ENCODE measurements at places on chromosomes 1 and 21.
A peak's percentile ranks its signal among the peaks of the same experiment; 100 is the strongest.

- no peak for DNase-seq
These were observed 80.0 kb upstream of the CNTN2 start for GRCh38 chr1:204962742-204963632.

DNA sequence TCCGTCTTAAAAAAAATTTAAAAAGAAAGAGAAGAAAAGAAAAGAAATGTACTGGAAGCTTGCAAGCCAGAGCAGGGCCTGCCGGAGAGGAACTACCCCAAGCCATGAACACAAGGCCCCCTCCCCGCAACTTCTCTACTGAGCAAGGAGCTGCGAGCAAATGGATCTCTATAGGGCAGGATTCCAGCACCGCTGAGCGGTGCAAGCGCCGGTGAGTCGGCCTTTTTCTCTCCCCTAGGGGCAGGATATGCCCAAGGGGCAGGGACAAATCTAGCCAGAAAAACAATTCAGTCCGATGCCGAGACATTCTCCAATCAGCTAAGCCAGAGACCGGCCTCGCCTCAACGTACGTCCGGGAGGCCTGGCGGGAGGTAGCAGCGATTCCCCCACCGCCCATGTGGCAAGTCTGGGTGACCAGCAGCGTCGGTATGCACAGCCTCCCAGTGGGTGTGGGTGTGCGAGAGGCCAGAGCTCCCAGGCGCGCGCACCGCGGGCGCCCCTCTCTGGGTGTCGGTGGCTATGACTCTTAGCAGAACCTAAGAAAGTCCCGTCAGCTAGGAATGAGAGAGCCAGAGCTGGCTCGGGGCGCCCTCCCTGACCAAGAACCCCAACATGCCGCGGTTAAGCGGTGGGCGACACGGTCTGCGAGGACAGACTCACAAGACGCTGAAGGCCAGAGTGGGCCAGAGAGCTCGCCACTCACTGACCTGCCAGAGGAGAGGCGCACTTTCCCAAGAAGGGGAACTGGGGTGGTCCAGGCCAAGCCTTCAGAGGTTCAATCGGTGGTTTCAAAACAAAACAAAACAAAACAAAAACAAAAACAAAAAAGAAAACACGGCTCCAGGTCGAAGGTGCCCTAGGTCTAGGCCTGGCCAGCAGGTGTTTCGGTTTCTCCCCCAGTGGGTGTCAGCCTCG is 1.9 kb downstream of the CSMD2 start:
- DNase-seq = peak; percentile 74

- no peak for DNase-seq
These were observed 206.2 kb upstream of the PTBP2 start for GRCh38 chr1:96515430-96515829.

GRCh38 chr1:22402356-22403053 is 49.1 kb upstream of the ZBTB40 start:
- DNase-seq = no peak

- no peak for DNase-seq
These were observed 101.6 kb downstream of the GABPA start for GRCh38 chr21:25836396-25836795.

DNA sequence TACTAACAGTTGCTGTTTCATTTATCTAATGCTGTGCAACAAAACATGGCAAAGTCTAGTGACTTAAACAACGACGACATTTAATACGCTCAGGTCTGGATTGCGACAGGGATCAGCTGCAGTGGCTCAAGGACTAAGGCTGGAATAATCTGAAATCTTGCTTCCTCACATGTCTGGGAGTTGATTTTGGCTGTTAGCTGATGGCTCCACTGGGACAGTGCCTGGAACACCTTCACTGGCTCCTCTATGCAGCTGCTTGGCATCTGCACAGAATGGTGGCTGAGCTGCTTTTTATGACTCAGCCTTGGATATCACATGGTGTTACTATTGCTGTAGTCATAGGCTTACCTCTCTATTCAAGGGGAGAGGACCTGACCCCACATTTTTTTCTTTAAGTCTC is 24.0 kb upstream of the BTG3 start:
- DNase-seq = no peak

DNA sequence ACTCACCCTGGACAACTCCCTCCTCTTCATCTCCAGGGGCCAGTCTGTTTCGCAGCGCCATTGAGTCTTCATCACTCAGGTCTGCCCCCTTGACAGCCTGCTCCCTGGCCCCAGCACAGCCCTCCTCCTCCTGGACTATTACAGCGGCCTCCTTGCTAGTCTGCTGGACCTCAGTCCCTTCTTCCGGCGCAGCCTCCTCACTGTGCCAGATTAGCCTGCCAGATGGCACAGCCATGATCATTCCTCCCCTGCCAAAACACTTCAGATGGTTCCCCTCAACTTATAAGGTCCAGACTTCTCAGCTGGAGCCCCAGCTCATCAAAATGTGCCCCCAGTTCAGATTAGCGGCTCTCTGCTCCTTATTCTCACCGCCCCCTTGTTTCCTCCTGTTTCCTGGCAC is 7.0 kb upstream of the CELSR2 start:
- DNase-seq = no peak

- no peak for DNase-seq
These were observed 1496.5 kb downstream of the PLA2G4A start for GRCh38 chr1:188325211-188325610.

- no peak for DNase-seq
These were observed 114.8 kb downstream of the LRRIQ3 start for GRCh38 chr1:74083128-74083527.

- no peak for DNase-seq
These were observed 17.3 kb downstream of the DPH5 start for GRCh38 chr1:101008229-101008834.

GRCh38 chr1:43447891-43448708 is 5.6 kb downstream of the HYI start:
- no peak for DNase-seq

DNA sequence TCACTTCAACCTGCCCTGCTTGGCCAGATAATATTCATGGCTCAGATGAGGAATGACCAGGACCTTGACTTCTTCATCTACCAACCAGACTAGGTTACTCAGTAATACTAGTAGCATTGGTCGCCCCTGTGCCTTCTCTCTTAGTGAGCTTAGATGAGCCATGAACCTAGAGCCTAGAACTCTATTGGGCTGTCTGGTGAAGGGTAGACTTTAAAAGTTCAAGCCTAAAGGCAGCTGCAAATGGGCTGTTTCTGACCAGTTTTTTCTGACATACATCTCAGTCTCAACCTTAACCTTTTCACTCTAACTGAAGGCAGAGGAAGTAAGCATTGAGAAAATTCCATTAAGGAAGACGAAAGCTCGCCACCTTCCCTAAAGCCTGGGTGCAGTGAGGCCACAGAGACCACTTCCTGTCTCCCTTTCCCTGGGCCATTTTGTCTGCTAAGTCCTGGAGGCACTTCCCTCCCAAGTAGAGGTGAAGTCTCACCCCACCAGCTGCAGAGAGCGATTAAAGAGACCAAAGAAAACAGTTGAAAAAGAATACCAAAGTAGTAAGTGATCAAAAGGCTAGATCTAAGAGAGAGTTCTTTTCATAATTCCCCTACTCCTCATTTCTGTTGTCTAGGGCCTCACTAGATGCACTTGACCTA is 53.3 kb downstream of the MTR start:
- DNase-seq = no peak

DNA sequence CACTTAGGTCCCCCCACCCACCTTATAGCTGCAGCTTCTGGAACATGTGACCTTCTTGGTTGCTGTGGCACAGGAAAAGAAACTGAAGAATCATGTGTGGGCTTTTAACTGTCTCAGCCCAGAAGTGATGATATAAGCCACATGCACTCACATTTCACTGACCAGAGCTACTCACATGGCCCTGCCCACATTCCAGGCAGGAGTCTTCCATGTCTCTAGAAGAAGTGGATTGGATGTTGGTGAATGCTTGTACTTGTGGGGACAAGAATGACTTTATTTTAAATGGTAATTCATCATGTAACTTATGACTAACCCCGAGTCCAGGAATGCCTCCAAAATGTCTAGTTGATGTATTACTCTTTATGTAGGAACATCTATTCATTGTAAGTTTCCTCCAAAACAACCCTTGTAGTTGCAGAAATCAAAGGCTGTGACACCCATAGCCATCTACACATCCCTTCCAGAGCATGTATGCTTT is 15.8 kb upstream of the CAMK1G start:
- DNase-seq = no peak

DNA sequence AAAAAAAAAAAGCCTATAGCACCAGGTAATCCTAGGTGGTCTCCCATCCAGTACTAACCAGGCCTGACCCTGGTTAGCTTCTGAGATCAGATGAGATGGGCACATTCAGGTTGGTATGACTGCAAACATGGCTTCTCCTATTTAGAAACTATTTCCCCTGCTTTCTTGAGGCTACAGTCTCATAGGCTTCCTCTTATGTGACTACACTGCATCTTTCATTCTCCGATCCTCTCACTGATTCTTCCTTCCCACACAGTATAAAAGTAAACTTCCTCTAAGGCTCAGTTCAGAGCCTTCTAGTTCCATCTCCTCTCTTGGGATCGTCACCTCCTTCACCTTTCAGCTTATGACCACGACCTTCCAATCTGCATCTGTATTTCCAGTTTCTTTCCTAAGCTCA is 30.4 kb upstream of the RNF2 start:
- DNase-seq = no peak

DNA sequence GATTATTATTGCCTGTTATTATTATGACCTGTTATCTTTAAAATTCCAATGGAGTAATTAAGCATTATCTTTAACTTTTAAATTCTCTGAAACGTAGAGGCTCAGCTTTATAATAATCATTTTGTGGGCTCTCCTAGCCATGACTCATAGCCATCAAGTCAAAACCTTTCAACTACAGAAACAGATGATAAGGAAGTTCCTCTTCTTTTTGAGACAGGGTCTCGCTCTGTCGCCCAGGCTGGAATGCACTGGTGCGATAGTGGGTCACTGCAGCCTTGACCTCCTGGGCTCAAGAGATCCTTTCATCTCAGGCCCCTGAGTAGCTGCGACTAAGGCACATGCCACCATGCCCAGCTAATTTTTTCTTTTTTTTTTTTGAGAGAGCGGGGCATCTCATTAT is 43.5 kb downstream of the CHML start:
- no peak for DNase-seq

DNA sequence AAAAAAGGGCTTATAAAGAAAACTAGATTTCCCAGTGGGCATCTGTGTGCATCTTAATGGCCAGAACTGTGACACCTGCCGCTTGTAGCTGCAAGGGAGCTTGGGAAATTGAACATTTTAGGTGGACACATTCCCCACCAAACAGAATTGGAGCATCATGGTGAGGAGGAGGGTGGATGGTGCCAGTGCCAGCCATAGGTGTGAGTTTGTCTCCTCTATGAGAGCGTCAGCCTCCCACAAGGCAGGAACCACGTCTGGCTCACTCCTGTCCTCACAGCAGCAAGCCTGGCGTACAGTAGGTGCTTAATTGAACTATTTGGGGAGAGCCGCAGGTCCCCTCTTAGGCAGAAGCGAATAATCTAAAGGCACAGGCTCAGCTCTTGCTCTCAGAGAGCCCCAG is 124.5 kb upstream of the TMEM51 start:
- no peak for DNase-seq

DNA sequence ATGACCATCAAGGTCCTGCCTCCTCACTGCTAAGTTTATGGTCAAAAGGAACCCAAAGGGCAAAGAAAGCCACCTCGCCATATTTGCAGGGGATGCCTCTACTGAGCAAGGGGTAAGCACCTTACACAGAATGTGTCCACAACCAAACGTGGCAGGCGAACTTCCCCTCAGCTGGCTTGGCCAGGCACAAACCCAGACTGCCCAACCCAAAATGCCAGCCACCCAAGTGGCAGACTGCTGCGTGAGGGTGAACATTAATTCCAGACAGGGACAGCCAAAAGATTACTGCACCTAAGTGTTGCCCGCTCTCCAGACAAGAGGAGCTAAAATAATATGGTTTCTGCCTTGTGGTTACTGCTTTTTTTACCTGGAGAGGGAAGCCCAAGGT is 16.0 kb downstream of the ZNF697 start:
- no peak for DNase-seq

DNA sequence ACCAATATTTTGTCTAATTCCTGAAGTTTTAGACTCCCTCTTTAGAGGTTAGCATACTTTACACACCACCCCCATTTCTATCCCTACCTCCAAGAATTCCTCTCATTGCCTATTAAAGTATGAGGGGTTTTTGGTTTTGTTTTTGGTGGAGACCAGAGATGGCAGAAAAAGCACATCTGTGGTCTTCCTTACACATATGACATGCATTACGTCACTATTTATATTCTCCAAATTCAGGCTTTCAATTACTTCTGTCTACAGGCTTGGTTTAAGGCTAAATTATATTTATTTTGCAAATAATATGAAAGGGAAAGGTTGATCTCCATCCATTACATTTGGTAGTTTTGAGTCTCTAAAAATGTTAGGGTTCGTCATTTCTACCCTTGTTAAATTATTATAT is 674.6 kb downstream of the LMO4 start:
- DNase-seq = no peak

DNA sequence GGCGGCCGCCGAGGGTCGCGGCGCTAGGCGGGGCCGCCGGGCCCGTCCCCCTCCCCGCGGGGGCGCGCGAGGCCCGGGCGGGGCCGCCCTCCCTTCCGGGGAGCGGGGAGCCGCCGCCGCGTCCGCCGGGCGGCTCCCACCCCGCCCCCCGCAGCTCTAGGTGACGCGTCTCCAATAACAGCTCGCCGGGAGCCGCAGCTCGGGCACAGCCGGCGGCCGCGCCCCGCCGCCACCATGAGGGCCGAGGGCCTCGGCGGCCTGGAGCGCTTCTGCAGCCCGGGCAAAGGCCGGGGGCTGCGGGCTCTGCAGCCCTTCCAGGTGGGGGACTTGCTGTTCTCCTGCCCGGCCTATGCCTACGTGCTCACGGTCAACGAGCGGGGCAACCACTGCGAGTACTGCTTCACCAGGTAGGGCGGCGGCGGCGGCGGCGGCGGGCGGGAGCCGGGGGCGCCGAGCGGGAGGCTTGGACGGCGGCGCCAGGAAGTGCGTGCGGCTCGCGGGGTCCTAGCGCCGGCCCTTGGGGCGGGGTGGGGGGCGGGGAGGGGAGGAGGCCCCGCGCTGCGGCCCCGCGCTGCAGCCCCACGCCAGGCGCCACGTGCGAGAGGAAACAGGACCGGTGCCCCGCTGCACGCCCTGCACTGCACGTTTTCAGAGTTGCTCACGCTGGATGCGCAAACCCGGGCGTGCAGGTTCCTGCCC is at the start of gene SMYD2:
Gene SMYD2, plus strand, starts transcription at position 139 of the 699 bp plus-strand sequence. Its CDS starts 96 bp downstream, at position 235.
- DNase-seq = peak; percentile 93

- DNase-seq = no peak
These were observed 64.4 kb downstream of the SLC37A1 start for GRCh38 chr21:42578034-42578433.

GRCh38 chr21:31132574-31133242 is 94.4 kb upstream of the KRTAP19-8 start:
- DNase-seq = no peak

DNA sequence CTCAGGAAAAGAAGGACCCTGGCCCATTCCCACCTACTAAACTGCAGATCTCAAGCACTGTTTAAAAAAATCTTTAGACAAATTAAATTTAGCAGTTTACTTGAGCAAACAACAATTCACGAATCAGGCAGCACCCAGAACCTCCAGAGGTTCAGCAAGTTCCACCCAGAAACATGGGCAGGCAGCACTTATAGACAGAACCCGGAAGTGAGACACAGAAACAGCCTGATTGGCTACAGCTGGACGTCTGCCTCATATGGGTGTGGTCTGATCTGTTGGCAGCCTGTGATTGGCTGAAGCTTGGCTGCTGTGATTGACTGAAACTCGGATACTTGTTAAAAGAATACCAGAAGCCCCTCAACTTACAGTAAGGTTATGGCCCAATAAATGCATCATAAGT is 34.7 kb upstream of the COL6A2 start:
- DNase-seq = no peak

- no peak for DNase-seq
These were observed 36.2 kb downstream of the KCTD3 start for GRCh38 chr1:215603319-215603718.

GRCh38 chr1:2836333-2836970 is 35.0 kb upstream of the TTC34 start:
- DNase-seq = no peak

All from right kidney (tissue), 9 donors.